ENCODE measurements at places on chromosomes 1 and 21. TPM values are rescaled to one million over a fixed set of nuclear protein-coding genes. Genes with fewer than 3 reads are reported as not detected.

The RIPPLY3 gene
- not detected for total RNA-seq

The OR2G6 gene
- total RNA-seq: not detected

The NKAIN1 gene
- total RNA-seq: 0.59 TPM

The IGSF9 gene
- not detected for total RNA-seq

The RHD gene
- total RNA-seq: under 0.01 TPM

The FAM72B gene
- 5.3 TPM for total RNA-seq

The NOS1AP gene
- total RNA-seq: not detected

Data from subcutaneous preadipocyte (primary cell).